ENCODE measurements at places on chromosomes 11 and 22. TPM values are rescaled to one million over a fixed set of nuclear protein-coding genes. Genes with fewer than 3 reads are reported as not detected.

GRCh38 chr11:8597182-8597581, 3.2 kb upstream of the STK33 start:
- no peak for DNase-seq

DNA sequence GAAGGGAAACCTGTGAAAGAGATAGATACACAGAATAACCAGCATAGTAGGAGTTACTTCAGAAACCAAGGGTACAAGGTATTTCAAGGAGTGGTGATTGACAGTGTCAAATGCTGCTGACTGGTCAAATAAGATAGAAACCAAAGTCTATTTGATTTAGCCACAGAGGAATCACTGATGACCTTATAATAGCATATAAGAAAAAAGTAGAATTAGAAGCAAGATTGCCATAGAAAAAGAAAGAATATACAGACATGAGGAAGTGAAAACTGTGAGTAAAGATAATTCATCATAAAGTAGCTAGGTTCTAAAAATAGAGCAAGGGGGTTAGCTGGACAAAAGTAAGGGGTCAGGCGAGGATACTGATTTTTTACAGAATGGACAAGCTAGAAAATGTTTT, 14.2 kb downstream of the ZBTB44 start:
- no peak for DNase-seq

DNA sequence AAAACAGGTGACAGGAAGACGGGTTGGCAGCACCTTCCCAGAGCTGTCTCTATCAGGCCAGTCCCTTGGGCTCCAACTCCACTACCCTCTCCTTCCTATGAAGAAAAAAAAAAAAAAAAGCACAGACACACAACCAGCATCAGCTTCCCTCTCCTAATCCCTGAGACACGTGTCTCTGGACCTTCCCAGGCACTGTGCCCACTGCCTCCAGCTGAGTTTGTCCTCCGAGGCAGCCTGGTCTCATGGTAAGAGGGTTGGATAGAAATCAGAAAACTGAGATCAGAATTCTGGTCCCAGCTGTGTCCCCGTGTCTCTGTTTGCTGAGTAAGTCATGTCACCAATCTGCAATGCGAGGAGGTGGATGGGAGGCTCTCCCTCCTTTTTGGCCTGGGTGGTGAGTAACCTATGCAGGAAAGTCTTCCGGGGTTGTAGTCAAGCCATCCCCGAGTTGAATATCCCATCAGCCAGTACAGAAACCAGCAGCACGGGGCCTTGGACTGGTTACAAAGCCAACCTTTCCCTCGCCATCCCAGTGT, 193.7 kb upstream of the TBCEL start:
- DNase-seq = no peak

DNA sequence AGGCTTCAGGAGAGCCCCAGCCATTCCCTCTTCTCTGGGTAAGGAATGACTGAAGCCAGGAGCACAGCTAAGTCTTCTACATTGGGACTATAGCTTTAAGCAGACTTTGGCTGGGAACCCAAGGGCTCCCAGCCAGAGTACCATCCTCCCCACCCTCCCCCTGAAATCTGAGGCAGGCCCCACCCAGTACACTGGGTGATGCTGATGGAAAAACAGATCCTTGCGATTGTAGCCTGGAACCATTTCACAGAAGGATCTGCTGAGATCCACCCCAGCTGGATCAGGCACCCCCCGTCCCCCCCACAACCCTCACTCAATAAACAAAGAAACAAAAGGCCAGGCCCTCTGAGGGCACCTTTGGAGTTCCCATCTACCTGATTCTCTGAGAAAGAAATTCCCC, 39.8 kb downstream of the IL18BP start:
- DNase-seq = no peak

- DNase-seq = no peak
These were observed 29.6 kb downstream of the ACER3 start for GRCh38 chr11:76890329-76890728.

GRCh38 chr11:106271086-106271485, 193.6 kb downstream of the AASDHPPT start:
- no peak for DNase-seq

DNA sequence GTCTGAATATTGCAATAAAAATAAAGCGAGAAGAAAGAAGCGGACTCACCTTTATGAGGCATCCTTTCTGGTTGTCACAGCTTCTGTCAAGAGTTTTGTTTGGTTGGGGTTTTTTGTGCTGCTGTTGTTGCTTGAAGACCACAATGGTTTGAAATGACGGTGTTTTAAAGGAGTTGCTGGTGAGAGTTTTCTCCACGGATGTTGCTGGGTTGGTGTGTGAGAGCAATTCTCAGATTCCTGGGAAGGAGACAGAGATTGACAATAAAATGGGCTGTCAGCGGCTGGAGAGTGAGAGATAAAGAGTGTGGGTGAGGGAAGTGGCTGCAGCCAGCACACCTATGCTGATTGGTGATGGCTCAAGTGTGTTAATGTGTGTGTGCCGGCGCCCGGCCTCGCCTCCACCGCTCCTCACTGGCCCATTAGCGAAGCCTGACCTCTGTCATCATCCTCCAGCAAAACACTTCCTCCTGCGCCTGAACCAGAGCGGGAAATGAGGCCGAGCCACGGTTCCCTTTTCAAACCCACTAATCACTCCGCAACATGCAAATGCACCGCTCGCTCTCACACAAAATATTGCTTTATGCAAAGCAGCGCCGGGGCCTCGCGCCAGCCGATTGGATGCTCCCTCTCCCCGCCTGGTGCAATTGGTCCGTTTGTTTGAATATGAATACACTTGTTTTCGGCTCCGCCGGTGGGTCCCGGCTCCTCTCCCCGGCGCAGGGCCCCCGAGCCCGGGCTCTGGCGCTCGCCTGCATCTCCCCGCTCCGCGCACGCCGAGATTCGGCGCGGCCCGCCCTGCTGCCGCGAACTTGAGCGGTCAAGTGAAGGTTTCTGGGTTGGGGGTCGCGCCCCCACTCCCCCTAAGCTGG, at the start of gene PAX6:
PAX6 (minus strand) TSS at position 544 of the 869 bp plus-strand sequence. CDS start 4,911 bp downstream, outside the sequence.
- peak; percentile 87 for DNase-seq

DNA sequence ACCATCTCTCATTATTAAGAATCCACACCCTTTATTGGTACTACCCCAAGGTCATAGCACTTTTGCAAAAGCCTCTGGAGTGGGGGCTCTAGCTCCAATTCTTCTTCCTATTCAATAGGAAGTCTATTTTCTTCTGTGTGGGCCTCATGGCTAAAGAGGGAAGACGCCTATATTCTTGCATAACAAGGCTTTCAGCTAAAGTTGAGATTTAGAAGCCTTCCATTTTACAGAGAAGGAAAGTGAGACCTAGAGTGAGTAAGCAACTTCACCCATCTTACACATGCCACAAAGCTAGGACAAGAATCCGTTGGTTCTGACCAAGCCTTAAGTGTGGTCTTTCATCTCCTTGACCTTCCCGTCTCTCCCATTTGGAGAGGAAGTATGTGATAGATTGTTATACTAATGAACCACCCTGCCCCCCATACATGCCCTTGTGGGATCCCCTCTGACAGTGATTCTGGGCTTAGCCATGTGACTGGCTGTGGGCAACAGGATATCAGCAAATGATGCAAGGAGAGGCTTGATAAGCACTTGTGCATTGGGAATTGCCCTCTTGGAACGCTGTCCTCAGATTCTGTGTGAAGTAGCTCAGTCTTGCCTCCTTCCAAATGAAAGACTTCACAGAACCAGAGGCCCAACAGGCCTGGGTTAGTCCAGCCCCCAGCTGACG, 12.3 kb downstream of the BACE1 start:
- no peak for DNase-seq

DNA sequence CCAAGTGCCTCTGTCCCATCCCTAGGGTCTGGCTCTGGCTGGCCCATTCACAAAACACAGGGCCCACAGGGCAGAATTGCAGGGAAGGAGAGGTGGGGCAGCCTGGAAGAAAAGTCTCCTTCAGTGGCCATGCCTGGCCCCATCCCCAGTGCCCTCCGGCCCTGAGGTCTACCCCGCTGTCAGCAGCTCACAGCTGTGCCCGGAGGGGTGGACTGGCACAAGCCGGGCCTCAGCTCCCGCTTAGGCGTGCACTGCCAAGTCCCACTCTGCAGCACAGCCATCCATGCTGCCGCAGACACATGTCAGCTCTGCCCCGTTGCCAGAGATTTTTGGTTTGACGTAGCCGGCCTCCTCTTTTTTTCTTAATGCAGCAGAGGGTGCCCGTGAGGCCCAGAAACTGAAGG, 3.9 kb upstream of the SCN2B start:
- DNase-seq = peak; percentile 65

GRCh38 chr22:37358917-37359316, 68.4 kb downstream of the ELFN2 start:
- DNase-seq = no peak

GRCh38 chr22:46140989-46141928, 9.1 kb upstream of the PPARA start:
- DNase-seq = no peak

DNA sequence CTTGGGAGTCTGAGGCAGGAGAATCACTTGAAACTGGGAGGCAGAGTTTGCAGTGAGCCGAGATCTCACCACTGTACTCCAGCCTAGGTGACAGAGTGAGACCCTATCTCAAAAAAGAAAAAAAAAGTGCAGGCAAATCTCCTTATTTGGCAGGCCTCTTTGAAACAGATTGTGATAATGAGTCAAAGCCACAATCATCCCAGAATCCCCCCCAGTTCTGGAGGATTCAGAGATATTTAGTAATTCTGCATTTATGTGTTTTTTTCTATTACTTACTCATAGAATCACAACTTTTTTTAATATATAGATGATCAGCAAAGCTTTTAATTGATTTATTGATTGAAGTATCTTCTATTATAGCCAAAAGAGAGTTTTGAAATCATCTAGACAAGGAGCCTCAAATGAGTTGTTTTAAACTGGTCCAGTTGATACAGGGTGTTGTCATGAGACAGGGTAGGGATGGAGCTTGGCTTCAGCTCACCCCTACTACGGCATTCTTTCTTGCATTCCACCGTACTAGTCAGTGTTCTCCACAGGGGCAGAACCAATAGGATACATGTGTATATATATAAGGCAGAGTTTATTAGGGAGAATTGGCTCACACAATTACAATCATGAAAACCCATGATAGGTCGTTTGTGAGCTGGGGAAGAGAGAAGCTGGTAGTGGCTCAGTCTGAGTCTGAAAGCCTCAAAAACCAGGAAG, 39.3 kb upstream of the SORL1 start:
- DNase-seq = no peak

DNA sequence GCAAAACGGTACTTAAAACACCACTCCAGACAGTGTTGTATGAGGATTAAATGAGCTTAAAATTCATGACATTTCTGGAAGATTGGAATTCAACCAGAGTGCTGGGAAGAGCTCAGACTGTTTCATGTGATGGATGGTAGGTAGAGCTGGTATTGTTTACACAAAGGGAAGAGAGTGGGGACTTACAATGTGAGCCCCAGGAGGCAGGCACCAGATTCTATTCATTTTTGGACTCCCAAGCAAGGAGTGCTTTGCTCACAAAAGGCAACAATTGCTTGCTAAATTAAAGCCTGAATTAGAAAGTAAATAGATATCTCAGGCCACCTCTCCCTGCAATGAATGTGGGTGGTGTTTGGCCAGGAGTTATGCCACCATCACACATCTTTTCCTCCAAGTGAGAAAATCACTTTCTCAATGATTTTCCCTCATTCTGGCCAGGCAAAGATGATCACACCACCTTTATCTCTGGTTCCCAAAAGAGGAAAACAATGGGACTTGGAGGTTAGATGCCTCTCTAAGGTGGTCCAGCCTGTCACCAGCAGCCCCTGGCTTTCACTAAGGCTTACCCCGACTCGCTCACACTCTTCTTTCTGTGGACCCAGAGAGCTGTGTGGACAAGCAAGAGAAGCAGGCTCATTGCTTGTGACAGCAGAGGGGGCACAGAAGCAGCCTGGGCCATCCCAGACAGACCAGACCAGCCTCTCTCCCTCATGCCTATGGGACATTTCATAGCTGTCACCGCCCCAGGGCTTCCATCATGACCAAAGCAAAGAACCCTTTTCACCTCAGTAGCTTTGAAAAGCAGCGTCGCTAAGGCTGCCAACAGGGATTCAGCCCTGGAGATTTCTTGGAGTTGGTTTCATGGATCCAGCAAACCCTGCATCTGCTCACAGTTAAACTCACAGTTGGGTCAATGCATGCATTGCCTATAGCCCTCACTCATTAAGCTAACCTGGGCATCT, 63.5 kb upstream of the DRD2 start:
- no peak for DNase-seq

GRCh38 chr22:48635816-48636215, 1191.9 kb downstream of the BRD1 start:
- no peak for DNase-seq

GRCh38 chr11:105618343-105618955, 8.6 kb downstream of the GRIA4 start:
- DNase-seq = no peak

GRCh38 chr11:34274712-34275398, 83.0 kb downstream of the ABTB2 start:
- no peak for DNase-seq

GRCh38 chr11:47220401-47220821, 5.6 kb downstream of the DDB2 start:
- DNase-seq = no peak

Gene SYT13
- 7.5 TPM for total RNA-seq

Gene OR51E1
- not detected for total RNA-seq

Gene CCDC15
- 2.8 TPM for total RNA-seq

Gene KDELR3
- not detected for total RNA-seq

Gene TMEM191B
- total RNA-seq = 42.7 TPM

Gene OR52A1
- not detected for total RNA-seq
